ENCODE measurements at places on chromosomes 5 and 9.

DNA sequence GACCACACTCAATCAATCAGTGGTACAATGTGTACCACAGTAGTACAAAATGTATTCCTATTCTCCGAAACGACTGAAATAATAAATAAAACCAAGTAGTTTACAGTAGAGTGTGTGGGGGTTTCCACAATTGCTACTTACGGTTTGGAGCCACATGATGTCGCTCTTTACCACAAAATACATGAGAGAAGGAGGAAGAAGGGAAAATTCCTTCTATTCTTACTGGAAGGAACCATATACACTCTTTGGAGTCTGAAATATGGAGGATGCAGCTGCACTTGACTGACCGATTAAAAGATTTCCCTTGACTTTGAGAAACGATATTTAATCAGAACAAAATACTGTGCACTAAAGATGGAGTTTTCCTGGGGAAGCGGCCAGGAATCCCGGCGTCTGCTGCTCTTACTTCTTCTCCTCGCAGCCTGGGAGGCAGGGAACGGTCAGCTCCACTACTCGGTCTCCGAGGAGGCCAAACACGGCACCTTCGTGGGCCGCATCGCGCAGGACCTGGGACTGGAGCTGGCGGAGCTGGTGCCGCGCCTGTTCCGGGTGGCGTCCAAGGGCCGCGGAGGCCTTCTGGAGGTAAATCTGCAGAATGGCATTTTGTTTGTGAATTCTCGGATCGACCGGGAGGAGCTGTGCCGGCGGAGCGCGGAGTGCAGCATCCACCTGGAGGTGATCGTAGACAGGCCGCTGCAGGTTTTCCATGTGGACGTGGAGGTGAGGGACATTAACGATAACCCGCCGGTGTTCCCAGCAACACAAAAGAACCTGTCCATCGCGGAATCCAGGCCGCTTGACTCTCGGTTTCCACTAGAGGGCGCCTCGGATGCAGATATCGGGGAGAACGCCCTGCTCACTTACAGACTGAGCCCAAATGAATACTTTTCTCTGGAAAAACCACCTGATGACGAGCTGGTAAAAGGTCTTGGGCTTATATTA is at the start of gene PCDHA4:
Gene PCDHA4 (plus strand): TSS at position 235 of the 942 bp plus-strand sequence.
- no peak for DNase-seq

DNA sequence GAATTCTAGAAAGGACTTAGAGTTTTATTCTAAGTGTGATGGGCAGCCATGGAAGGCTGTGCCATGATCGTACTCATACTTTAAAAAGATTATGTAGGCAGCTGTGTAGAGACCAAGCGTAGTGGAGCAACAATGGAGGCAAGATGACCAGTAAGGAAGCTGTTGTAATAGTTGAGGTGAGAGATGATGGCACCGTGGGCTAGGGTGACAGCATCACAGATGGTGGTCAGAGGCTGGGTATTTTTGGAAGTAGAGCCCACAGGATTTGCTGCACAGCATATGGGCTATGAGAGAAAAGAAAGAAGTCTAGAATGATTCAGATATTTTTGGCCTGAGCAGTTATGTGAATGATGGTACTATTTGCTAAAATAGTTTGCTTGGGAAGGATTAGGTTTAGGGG is 7.7 kb downstream of the ARHGAP26 start:
- no peak for DNase-seq

DNA sequence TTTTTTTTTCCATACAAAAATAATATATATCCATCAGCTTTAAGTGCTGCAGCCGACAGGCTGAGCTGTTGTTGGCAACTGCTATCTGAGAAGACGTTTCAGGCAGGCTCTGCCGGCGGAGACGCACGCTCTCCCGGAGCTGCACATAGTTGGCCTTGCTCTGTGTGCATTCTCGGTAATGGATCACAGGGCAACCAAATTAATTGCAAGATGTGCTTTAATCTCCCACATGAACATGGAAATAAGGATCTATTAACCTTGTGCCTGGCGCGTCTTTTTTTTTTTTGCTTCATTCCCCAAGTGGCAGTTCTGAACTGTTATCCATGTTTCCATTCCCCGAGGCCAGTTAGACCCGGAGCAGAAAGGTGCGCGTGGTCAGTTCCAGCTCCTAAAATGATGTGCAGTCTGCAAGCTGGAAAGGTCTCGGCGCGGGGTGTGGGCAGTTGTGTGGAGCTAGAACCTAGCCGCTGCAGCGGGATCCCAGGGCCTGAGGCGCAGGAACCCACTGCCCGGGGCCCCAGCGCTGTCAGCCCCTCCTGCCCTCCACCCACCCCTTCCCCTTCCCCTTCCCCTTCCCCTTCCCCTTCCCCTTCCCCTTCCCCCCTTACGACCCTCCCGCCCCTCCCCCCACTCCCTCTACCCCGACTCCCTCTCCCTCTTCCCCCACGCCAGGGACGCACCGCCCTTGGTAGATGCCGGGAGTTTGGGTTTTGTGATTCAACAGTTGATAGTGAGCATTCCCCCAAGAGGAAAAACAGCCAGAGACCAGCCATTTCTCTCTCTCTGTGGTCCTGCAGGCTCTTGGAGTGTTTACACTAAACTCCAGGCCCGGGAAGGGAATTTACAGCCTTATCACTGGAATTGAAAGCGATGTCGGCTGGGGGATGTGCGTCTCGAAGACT is 137.8 kb downstream of the CEP120 start:
- DNase-seq = no peak

GRCh38 chr5:179795049-179795862 is 1.5 kb downstream of the LTC4S start:
- peak; percentile 68 for DNase-seq

DNA sequence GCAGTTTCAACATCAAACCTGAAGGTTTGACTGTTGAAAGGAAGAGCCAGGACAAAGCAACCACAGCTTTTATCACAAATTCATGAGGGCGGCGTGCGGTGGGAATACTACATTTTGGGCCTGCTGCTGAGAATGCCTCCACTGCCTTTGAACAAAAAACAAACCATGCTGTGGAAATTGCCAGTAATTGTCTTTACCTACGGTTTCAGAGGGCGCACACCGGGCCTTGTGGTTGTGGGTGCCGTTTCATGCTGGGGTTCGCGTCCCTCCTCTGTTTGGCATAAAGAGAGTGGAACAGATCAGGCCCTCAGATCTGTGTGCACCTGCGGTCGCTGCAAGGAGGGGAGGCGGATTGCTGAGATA is 27.6 kb upstream of the TCF7 start:
- DNase-seq = no peak

DNA sequence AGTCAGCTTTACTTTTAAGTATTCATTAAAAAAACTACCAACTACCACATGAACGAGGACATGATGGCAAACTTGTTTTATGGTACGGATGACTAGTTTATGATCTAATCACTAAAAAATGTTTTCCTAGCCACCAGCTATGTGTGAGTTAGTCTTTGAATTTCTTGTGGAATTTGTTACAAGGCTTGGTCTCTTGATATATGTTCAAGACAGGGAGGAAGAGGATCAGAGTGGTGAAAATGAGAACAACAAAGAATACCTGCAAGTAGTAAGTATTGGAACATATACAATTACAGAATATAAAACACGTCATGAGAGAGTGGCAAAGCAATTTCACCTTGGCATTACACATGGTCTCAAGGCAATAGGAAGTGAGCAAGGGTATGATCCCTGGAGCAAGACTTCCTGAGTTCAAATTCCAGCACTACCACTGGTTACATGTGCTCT is 548.6 kb upstream of the TLE4 start:
- DNase-seq = peak; percentile 98

DNA sequence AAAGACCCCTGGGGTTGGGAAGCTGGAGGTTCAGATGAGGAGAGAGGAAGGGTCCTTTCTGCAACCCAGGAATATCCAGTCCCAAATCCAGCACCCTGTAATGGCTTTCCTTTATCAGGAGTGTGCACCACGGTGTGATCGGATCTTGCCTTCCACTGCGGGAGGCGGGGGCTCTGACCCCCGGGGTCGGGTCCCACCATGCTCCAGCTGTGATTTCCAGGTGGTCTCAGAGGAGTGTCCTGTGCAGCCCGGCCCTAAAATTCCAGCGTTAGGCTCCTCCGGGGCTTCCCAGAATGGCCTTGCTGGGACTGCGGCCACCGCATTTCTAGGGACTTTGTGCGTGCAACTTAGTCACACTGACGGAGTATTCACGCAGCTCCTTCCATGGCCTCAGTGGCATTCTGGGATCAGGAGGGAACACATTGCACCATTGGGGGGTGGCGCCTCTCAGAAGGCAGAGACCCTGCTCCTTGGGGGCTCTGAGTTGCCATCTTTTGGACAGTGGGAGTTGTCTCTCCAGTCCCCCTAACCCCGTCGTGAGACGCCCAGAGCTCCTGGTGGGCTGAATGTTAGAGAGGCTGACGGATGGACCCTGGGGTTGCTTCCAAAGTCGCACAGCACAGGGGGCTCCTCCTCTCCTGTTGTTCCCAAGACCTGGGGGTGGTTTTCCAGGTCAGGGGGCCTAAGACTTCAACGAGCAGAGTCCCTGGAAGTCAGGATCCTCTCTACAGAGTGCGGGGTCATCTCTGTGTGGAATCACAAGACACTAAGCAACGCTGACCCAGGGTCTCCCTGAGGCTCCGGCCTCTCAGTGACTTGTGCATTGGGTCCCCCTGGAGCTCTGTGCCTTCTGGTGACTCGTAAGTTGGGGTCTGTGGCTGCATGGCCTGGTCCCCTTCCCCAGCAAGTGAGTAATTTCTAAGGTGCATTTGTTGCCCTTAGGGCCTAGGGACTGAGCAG is 42.7 kb upstream of the IRX4 start:
- no peak for DNase-seq

DNA sequence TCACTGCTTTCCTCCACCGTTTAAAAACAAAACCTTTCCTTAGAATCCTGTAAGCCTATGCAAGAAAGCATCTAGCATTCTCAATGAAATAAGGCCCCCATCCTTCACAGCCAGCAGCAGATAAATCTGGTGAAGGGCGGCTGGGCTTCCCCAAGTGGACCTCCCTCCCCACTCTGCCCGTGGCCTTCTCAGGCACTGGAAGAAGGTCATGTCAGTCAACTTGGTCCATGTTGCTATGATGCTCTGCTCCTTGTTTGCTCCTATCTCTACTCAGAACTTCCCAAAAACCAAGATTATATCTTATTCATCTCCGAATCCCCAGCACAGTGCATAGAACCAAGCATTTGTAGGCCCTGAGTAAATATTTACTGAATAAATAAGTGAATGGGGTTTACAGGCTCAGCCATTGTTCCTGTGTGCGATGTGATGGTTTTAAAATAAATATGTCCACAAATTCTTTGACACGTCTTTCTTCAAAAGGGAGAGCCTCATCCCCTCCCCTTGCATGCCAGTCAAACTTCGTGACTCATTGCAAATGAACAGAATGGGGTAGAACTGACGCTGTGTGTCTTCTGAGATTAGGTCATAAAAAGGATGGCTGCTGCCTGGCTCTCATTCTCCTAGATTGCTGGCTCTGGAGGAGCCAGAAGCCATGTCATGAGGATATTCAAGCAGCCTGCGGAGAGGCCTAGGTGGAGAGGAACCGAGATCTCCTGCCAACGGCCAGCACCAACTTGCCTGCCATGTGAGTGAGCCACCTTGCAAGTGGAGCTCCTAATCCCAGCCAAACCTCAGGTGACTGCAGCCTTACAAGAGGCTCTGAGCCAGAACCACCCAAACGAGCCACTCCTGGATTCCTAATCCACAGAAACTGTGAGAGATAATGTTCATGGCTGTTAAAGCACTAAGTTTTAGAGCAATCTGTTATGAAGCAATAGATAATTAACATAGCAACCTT is 70.5 kb downstream of the MED27 start:
- peak; percentile 85 for DNase-seq

GRCh38 chr5:65808818-65809217 is 86.8 kb downstream of the NLN start:
- DNase-seq = peak; percentile 42
